Left renal pelvis (tissue), 4 donors: ENCODE measurements at places on chromosomes 4 and X. TPM values are rescaled to one million over a fixed set of nuclear protein-coding genes. Genes with fewer than 3 reads are reported as not detected.

- DNase-seq, result no peak
Measured at GRCh38 chr4:68463796-68464195, 16.5 kb downstream of the TMPRSS11E start.

Gene ZNF185
- polyA plus RNA-seq, result 54.9 TPM

Gene FOXR2
- polyA plus RNA-seq, result not detected

GRCh38 chr4:103306870-103307375 is 108.8 kb upstream of the CENPE start:
- DNase-seq, result no peak

DNA sequence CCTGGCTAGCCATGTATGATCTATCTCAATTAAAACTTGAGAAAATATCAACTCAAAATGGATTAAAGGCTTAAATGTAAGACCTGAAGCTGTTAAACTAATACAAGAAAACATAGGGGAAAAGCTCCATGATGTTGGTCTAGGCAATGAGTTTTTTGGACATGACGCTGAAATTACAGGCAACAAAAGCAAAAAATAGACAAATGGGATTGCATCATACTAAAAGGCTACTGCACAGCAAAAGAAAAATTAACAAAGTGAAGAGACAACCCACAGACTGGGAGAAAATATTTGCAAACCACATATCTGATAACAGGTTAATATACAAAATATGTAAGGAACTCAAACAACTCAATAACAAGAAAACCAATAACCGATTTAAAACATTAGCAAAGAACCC is 8.4 kb downstream of the GC start:
- no peak for DNase-seq

Gene CSAG1
- not detected for polyA plus RNA-seq

- no peak for DNase-seq
Measured at GRCh38 chrX:23333842-23334520, 668 bp upstream of the PTCHD1 start.

Gene CXCR3
- polyA plus RNA-seq, result 0.19 TPM

DNA sequence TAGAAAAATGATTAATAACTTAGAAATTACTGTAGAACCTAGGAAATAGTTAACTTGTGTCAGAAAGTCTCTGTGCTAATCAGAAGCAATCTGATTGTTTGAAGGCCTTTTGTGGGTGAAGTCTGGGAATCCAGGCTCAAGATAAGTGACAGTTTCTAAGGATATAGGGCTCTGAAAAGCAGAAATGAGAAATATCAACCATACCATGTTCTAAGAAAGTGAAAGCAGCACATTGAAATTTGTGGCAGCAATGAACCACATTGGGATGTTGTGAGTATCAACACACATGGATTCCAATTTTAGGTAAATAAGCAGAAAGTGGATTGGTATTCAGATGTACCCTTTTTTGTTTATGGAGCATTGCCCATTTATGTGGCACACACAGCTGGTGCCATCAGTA is 464.6 kb downstream of the IL15 start:
- no peak for DNase-seq

Gene MID2
- polyA plus RNA-seq, result 13.2 TPM

Gene ADGRG2
- 19.2 TPM for polyA plus RNA-seq

GRCh38 chrX:52995987-52996331 is 37.6 kb upstream of the FAM156A start:
- DNase-seq, result no peak

GRCh38 chr4:30962939-30963338 is 242.8 kb downstream of the PCDH7 start:
- no peak for DNase-seq

DNA sequence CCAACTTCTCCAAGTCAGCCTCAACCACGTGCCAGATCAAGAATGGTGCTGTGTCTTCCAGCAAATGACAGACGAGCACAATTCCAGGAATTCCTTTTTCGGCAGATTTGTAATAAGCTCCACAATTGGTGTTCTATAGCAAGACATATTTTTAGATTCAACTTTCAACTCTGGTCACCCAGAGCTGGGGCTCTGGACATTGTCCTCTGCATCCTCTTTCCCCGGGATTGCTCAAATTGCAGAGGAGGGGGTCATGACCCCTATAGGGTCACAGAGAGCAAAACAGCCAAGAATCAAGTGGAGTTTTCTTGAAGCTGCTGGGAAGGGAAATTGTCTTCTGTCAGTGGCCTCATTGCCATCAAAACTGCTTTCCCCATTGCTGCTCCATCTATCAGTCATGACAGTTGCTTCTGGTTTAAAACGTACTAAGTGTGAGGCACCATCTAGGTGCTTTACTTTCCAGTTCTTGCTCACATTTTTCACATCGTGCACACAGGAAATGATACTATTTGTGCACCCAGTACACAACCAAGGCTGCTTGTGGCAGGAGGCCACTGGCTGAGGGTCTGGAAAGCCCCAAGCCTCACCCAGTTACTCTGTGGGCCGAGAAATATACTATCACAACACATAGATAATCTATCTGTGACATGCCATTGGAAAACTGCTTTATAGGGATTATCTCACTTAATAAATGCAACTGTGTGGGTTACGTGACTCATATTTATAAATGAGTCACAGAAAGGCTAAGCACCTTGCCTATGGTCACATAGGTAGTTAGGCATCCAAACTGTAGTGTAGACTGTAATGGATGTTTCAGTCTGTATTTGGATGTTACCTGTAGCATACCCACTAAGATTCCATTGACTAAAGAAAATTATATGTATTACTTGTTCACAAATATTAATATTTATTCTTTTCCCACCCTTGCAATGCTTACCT is 91.7 kb upstream of the PHOX2B start:
- no peak for DNase-seq

GRCh38 chr4:20615486-20616260 is 84.6 kb upstream of the PACRGL start:
- DNase-seq, result no peak

Gene SULT1E1
- 114 TPM for polyA plus RNA-seq
